NB4 (cell line): ENCODE measurements at places on chromosomes 5 and 9.

GRCh38 chr5:110269478-110270142 lies 456.9 kb downstream of the TMEM232 start:
- no peak for DNase-seq

GRCh38 chr9:72485821-72486593 lies 35.4 kb upstream of the TMC1 start:
- DNase-seq: no peak

DNA sequence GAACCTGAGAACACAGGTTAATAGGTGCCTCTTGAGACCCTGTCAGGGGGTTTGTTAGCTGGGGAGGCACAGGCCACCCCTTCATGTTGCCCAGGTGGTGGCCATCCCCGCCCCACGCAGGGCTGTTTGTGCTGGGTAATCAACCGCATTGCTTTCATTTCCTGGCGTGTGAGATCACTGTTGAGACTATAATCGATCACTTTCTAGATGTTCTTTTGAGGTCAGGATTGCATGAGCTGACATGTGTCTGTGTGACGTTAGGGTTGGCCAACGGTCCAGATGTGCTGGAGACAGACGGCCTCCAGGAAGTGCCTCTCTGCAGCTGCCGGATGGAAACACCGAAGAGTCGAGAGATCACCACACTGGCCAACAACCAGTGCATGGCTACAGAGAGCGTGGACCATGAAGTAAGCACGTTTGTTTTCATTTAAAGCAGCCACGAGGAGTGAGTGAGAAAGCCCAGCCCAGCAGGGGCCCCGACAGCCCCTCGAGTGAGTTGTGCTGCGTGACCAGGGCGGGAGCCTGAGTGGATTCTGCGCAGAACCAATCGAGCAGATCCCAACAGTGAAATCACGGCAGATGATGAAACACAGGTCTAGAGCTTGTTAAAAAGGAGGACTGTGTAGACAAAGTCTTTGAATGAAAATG lies 115.0 kb upstream of the CACNA1B start:
- DNase-seq: no peak

DNA sequence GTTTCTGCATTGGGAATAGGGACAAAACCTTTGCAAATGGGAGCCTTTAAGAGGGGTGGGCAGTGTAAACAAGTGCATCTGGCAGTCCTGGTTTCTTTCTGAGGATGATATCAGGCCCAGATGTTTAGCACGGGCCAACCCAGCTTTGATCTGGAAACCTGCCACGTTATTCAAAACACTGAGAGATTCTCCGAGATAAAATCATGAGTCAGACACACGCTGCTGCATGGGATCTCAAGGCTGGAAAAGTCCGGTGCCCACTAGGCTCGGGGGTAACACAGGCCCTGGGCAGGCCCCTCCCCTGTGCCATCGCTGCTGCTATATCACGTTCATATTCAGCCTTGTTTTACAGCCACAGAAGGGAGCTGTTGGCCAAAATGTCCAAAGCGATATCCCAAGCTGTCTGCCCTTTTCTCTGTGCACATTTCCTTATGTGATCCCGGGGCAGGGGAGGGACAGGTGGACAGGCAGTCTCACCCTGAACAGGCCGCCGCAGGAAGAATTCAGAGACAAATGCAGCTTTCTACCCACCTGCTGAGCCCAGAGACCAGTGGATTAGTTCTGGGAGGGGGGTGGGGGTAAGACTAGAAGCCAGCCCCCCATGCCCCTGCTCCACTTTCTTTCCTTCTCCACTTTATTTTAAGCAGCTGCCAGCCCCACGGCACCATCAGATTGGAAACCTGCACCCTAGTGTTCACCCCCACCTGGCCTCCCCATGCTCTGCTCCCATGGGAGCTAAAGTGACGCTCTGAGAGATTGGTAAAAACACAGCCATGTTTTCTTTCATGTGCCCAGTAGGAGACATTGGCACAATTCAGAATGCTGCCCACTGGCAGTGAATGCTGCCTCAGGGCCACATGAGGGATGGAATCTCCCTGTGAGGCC lies 63.1 kb downstream of the TMOD1 start:
- DNase-seq: no peak

GRCh38 chr9:113772121-113772810 lies 103.8 kb upstream of the ZNF618 start:
- no peak for DNase-seq

DNA sequence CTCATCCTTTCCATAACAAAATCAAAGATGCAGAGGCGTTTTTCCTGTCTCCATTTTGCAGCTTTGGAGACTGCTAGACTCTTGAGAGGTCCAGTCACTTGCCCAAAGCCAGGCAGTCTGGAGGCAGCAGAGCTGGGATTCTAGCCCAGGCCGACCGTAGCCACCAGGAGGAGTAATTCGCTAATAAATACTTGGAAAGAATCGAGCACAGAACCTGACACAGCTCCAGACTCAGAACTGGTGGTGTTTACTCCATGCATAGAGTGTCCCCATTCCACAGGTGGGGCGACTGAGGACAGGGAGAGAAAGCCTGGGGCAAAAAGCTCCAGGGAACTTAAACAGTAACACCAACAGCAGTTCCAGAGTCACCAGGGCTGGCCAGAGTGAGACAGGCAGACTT lies 10.7 kb upstream of the CERCAM start:
- DNase-seq: peak; percentile 28

DNA sequence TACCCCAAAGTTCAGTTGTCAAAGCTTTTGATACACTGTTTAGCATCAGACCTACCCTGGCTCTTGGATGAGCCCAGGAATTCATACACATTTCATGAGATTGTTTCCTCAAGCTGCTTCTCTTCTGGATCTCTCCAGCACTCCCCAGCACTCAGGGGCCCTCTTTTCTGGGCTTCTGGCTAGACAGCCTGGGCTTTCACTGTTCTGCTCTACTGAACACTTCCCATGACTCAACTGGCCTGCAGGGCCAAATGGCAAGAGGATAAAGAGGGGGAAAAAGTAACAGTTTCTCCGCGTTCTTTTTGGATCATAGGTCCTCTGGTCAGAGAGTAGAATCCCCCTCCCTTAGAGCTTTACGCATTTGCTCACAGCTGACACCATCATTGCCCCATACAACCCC lies 20.9 kb upstream of the LURAP1L start:
- DNase-seq: no peak

DNA sequence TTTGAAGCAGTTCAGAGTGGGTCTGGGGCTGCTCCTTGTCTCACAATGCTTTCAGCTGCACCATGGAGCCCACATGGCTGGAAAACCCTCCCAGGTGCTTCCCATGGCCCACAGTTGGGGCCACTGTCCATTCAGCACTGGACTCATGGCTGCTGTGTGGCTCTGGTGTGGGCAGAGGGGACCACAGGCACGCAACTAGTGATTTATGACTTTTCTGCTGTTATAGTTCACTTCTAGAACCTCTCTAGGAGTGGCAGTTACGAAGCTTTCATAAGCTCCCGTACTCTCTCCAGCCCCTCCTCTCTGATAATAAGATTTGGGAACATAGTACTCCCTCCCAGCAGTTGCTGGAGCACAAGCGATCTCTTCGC lies 29.0 kb downstream of the GLRA1 start:
- no peak for DNase-seq

DNA sequence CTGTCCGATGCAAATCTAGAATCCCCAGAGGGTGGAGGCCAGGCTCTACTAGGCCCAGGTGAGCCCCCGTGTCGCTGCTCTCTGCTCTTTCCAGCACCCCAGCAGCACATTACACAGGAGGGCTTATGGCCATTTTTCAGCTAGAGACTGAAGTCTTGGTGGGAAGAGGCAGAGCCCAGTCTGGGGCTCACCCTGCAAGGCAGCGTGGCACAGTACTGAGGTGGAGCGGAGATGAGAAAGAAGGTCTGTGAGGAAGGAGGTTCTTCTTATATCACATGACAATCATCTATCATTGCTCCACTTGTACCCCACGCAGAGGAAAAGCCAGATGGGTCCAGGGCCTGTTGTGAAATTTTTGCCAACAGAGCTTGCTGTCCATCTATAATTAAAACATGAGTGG lies 10.0 kb upstream of the KIF12 start:
- DNase-seq: no peak

- DNase-seq: peak; percentile 81
Measured at GRCh38 chr9:2621722-2622460, at the start of gene VLDLR. Gene VLDLR, plus strand, starts transcription at chr9:2621787. Its CDS starts 403 bp downstream, at chr9:2622190.

- DNase-seq: no peak
Measured at GRCh38 chr9:9631284-9631683, 981.5 kb downstream of the PTPRD start.

DNA sequence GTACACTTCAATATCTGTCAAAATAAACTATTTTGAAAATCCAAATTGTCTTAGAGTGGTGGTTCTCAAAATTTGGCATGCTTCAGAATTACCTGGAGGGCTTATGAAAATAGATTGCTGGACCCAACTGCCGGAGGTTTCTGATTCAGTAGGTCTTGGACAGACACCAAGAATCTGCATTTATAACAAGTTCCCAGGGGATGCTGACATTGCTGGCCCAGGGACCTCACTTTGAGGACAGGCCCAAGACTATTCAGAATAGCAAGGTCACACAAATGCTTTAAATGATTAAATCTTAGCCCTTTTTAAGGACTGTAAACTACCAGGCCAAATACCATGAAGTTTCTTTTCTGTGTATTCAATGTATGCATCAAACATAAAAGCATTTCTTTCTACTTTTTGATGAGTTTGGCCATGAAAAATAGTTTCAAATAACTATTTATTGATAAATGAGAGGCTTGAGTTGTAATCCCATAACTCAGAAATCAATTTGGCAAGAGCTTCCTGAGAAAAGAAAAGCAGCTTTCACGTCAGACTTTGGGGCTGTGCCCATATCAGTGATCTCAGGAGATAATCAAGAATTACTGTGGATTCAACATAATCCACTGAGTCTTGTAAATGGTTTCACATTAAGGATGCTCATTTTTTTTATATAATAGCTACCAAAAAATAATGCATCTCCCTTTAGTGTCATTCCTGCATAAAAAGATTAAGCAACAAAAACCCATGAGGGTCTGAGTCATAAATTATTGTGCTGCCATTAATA lies 191.4 kb downstream of the FRMD3 start:
- no peak for DNase-seq

GRCh38 chr5:31964007-31964360 lies 210.1 kb downstream of the GOLPH3 start:
- DNase-seq: no peak

GRCh38 chr5:33537240-33537639 lies 96.5 kb downstream of the TARS1 start:
- DNase-seq: no peak

GRCh38 chr9:136322756-136323330 lies 4.5 kb upstream of the GPSM1 start:
- no peak for DNase-seq

GRCh38 chr5:68644971-68645370 lies 429.4 kb downstream of the PIK3R1 start:
- peak; percentile 30 for DNase-seq

DNA sequence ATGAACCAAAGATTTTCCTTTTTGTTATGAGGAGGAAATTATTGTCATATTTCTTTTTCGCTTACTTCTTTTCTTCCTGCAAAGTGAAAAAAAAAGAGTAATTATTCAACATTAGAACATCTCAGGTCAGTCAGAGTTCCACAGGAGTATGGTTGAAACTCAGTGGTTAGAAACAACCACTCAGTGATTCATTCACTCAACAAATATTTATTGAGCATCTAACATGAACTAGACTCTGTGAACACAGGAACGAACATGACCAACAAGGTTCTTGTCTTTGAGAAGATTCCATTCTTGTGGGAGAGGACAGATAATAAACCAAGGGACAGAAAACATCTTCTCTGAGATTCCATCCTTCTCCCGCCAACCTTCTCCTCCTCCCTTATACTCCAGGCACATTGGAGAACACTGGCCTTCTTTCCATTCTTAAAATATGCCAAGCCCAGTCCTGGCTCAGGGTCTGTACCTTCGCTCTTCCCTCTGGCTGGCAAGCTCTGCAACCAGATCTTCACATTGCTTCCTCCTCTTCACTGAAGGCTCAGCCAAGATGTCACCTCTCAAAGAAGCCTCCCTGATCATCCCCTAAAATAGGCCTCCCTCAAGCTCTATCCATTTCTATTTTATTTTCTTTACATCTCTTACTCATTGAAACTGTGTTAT lies 6.8 kb upstream of the GRAMD2B start:
- no peak for DNase-seq

- no peak for DNase-seq
Measured at GRCh38 chr5:159449925-159450324, 119.6 kb upstream of the IL12B start.

DNA sequence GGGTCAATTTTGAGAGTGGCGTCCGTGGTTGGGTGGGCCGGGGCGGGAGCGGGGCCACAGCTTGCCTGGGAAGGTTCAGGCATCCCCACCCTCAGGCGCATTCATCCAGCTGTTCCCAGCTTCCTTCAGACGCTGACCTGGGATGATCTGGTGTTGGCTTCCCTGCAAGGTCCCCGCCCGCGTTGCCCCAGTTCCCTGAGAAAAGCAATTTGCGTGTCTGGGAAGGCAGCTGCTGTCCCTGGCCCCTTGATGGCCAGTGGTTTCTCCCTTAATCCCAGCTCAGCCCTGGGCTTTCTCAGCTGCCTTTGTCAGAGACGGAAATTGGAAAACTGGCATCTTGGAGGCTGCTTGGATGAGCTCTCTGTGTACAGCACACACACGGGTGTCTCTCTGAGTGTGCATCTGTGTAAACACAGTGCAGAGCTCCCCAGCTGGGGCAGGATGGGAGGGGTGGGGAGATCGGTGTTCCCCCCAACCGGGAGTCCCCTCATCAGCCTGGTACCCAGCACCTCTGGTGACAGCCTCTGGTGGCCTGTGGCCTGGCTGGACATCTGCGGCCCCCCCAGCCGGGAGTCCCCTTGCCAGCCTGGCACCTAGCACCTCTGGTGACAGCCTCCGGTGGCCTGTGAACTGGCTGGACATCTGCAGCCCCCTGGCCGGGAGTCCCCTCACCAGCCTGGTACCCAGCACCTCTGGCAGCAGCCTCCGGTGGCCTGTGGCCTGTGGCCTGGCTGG lies 94.0 kb downstream of the COL5A1 start:
- no peak for DNase-seq

- no peak for DNase-seq
Measured at GRCh38 chr5:129399069-129399468, 61.0 kb upstream of the ADAMTS19 start.

DNA sequence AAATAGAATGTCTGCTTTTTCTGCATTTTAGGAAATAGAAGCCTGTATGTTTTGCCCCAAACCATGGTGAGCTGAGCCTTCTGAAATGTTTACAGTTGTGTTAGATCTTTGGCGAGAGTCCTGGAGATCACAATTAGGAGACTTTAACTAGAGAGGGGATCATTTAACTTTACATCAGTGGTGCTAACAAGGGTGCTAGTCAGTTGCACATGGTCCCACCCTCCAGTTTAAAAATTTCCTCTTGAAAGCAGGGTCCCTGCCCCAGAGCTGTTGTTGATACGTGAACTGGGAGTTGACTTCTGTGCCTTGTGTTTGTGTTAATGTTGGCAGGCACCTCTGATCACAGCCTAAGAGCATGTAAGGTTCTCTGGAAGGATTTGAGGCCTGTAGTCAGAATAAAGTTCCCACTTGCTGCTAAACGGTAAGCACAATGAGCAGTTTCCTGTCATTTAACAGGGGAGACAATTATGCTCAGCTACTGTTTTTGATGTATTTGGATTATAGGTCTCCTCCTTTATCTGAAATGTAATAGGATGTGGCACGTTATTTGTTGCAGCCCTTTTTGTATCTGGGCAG lies 43.7 kb downstream of the RASGRF2 start:
- no peak for DNase-seq

- DNase-seq: no peak
Measured at GRCh38 chr9:28317745-28318144, 744.5 kb upstream of the C9orf72 start.

- DNase-seq: peak; percentile 97
Measured at GRCh38 chr5:177306674-177307543, 3.3 kb downstream of the PRELID1 start.
